ENCODE measurements at places on chromosomes 13 and 19.

DNA sequence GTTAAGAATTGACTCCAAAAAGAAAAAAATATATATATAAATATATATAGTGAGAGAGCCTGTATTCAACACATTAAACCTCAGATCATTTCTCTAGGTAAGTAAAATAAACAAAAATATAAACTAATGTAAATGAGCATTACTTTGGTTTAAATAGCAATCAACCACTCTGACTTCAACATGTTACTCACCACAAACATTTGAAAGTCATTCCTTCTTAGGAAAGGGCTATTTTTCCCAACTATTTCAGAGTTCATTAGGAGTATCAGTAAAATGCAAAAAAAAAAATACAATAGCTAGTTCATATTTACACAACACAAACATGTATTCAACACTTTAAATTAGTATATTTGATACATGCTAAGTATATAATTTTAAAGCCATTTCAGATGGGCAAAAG, 40.5 kb downstream of the KLF12 start:
- no peak for DNase-seq

GRCh38 chr13:58097831-58098230, 466.3 kb downstream of the PCDH17 start:
- DNase-seq = no peak

GRCh38 chr19:2926341-2927031, 18.3 kb downstream of the ZNF77 start:
- DNase-seq = no peak

DNA sequence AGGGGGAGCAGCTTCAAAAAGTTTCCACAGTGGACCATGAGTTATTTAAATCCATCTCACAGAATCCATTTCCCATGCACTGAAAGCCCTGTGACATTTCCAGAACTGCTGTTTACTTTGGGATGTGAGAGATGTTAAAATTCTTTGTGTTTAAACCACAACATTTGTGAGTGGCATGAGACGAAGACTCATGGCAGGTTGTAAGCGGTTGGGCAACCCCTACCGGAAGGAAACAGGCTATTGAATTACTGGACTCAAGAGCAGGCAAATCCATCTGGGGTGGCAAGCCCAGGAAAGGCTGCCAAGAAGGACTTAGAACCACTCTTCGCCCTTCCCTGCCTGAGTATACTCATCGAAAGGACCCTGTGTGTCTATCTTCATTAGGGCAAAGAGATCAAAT, 22.3 kb upstream of the CLDN10 start:
- no peak for DNase-seq

- no peak for DNase-seq
Observed at GRCh38 chr13:18952225-18953016, 229.2 kb downstream of the TUBA3C start.

- no peak for DNase-seq
Observed at GRCh38 chr13:51025245-51025905, 85.7 kb downstream of the C13orf42 start.

- DNase-seq = no peak
Observed at GRCh38 chr13:46604226-46604990, 51.4 kb downstream of the LRCH1 start.

DNA sequence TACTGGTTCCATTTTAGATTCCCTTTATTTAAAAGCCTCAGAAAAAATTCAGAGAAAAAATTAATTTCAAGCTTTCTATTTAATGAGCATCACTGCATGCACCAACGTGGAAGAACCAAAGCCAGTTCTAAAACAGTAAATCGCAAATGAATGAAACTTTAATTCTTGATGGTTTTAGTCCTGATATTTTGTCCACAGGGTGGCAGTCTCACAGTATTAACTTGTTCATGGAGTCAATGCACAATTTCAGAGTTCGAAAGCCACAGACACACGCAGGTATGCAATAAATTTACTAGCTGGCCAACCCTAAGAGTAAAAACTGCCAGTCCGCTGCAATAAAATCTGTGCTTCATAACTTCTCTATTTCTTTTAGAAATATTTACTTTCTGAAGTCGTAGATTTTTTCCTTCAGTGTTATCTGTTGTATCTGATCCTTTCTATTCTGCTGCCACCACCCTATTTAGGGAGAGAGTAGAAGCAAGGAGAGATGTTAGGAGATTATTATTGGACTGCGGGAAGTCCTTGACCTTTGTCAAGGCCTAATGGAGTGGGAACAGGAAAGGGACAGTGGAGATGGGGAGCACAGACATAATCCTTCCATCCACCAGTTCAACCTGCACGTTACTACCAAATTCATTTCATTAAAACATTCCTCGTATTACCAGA, 7.0 kb upstream of the WBP4 start:
- DNase-seq = no peak

DNA sequence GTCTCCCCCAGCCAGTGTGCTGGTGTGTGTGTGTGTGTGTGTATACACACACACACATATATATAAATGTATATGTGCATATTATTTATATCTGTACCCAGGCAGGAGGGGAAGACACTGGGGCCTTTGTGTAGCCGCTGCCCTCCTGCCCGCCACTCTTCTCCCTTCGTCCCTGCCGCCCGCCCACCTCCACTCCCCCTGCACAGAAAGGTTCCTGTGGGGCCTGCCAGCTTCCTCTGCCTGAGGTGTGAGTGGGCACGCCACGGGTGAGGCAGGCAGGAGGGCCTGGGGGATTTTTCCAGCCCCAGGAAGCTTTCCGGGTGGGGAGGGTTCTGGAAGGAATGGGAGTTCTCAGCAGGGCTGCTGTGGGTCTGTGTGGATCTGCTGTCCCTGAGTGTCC, 6.9 kb downstream of the IRF2BP1 start:
- no peak for DNase-seq

- DNase-seq = no peak
Observed at GRCh38 chr19:33283589-33283988, 18.7 kb downstream of the CEBPA start.

DNA sequence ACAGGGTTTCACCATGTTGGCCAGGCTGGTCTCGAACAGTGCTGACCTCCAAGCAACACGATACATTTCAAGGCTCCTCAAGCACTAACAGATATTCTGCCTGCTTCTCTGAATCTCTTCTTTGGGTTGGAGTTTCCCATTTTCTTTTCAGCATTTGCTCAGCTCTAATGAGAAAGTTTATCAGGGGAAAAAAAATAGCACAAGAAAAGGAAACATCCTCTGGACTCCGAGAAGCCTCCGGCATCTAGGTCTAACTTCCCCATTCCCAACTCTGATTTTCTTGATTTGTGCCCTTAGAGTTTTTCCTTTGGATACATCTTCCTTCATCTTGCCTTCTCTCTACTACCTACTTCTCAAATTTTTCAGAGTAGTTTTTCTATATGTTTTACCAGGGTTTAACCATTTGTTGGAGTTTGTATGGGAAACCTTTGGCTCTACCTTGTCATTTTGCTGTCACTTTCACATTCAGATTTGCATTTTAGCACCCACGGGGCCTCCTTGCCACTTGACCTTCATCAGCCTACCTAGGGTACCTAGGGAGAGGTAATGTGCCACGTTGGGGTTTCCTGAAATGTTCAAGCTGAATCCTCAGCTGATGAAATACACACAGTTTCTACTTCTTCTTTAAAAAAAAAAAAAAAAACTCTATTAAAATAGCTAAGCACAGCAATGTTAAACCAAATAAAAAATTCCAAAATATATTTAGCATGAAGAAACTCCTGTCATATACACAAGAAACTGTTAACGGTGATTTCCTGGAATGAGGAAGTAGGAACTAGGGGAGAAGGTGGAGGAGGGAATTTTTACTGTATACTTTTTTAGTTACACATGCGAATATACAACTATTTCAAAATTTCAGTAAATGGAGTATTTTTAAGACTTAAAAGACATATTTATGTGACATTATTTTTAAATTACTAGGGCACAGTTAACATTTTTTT, 5.1 kb upstream of the USP12 start:
- no peak for DNase-seq

DNA sequence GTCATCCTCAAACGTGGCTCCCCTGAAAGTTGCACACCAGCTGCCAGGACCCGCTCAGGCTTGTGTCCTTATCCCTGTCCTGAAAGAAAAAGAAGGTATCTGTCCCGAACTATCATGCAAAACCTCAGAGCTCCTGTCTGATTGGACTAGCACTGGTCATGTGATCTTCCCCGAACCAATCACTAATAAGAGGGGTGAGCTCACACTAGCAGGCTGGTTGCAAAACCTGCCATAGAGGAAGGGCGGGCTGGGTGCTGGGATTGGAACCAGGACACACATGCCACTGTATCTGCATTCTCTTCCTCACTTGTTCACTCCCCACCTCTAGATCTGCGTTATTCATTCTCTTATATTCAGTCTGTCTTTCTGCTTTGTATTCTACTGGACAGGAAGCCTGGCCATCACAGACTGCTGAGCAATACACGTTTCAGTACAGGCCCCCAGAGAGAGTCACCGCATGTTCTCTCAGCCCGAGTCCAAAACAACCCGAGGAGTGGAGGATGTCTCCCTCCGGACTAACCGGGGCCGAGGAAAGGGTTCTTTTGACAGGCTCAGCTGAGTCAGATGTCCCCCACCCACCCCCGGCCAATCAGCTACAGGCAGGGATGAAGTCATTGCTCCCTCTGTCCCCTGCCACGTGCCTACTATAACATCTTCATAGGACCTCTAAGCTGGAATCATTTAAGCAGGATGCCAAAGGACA, 97.7 kb downstream of the SIPA1L3 start:
- DNase-seq = peak; percentile 85

- no peak for DNase-seq
Observed at GRCh38 chr19:12411893-12412292, 10.8 kb upstream of the ZNF799 start.

DNA sequence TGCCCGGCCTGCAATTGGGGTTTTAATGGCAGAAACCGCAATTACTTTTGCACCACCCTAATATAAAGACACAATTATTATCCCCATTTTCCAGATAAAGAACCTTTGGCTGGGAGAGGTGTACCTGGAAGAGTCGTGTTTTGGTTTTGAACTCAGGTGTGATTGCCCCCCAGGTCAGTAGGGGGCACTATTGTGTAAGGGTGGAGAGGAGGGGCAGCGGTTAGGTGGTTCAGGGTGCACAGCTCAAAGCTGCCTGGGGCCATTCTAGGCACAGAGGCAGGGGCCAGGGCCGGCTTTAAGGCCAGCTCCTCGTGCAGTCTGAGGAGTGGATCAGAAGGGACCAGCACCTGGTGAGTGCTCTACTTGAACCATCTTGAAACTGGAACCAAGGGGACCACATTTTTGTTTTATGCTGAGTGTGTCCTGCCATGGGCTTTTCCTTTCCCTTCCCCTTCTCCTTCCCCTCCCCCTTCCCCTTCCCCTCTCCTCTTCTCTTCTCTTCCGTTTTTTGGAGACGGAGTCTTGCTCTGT, 5.8 kb upstream of the FCGRT start:
- DNase-seq = peak; percentile 84

- no peak for DNase-seq
Observed at GRCh38 chr19:50327013-50327412, 2.2 kb downstream of the KCNC3 start.

DNA sequence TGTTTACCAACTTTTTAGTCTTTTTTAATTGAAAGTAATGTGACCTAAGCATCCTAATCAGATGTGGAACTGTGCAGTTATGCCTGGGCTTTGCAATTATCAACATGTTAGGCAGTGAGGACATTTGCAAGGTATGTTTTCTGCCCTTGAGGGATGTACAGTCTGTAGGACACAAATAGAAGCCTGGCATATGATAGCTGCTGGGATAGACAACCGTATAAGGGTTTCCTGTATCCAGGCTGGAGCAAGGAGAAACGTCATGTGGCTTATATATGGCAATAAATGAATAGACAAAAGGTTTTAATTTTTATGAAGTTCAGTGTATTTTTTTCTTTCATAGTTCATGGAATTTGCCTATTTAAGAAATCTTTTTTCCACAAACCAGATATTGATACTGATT, 2.0 kb upstream of the VPS36 start:
- DNase-seq = no peak

DNA sequence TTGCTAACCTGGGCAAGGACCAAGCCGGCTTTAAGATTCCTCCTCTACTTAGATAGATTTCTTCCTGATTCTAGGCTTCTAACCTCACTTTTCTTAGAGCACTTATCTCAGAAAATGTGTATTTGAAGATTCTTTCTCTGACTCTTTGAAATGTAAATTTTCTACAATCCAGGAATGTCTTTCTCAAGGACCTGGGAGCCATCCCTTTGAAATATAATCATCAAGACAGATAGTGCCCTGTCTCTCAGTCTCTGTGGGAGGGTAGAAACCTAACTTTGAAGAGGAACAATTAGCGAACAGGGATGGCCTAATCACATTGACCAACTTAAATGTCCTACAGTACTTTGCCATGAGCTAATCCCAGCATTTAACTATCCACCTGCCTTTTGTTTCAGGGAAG, 1646.0 kb downstream of the PCDH9 start:
- no peak for DNase-seq

DNA sequence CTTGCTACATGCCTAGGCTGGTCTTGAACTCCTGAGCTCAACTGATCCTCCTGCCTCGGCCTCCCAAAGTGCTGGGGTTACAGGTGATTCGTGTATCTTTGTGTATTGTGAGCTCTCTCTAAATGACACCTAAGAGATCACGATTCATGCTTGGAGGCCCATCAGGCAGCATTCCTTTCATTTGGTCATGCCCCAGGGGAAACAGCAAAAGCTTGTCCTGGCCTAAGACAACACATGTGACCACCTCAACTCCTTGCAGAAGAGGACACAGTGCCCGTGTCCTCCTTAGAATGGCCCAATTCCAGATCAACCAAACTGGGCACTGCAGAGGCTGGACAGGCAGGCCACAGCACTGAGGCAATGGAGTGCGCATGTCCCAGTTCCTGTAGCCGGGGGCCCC, 32.5 kb downstream of the ZC3H4 start:
- no peak for DNase-seq

DNA sequence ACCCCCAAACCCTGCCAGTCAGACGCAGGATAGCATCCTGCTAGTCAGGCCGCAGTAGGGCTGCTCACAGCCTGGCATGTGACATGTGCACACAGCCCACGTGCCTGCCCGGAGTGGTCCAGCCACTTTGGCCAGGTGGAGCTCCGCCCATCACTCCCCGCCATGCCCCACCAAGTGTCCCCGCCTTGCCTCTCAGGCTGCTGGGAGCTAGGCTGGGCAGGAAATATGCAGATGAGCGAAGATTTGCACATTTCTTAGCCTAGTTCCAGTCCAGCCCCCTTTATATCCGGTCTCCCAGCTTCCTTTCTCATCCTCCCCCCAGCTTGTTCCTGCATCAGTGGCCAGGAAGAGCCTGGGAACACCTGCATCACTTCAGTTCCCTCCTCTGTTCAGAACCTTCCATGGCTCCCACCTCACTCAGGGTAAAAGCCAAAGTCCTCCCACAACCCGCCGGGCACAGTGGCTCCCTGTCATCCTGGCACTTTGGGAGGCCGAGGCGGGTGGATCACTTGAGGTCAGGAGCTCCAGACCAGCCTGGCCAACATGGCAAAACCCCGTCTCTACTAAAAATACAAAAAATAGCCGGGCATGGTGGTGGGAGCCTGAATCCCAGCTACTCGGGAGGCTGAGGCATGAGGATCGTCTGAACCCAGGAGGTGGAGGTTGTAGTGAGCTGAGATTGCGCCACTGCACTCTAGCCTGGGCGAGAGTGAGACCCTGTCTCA, 2.3 kb upstream of the DOCK6 start:
- DNase-seq = no peak

All from H54 (cell line).